ENCODE measurements at places on chromosomes 2 and 18.

DNA sequence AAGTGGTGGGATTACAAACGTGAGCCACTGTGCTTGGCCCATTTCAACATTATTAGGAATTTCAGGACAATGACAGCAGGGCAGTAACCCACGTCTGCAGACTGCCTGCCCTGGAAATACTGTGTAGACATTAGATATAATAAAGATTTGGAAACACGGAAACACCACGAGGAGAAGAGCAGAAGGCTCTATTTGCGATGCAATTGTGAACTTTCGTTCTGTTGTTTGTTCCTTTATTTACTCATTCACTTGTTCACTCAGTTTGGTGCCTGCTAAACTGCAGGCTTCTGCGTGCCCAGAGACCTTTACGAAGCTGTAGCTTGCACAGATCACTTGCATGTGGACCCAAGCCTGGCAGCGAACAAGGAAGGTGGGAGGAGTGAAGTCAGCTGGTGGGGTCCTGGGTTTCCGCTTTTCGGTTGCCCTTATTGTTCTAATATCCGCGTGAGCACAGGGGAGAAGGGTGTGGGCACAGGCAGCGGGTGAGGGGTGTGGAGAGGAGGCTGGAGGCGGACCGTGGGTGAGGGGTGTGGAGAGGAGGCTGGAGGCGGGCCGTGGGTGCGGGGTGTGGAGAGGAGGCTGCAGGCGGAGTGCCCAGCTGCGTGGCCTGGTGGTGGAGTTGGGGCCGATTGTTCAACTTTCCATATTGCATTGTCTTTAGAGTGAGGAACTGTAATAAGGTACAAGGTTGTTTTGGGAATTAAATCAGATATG, 3.4 kb downstream of the COLEC11 start:
- DNase-seq: no peak

- no peak for DNase-seq
These were observed 2.1 kb upstream of the TMEM131 start for GRCh38 chr2:97997784-97998392.

- DNase-seq: no peak
These were observed 188.7 kb upstream of the COL3A1 start for GRCh38 chr2:188785490-188785889.

DNA sequence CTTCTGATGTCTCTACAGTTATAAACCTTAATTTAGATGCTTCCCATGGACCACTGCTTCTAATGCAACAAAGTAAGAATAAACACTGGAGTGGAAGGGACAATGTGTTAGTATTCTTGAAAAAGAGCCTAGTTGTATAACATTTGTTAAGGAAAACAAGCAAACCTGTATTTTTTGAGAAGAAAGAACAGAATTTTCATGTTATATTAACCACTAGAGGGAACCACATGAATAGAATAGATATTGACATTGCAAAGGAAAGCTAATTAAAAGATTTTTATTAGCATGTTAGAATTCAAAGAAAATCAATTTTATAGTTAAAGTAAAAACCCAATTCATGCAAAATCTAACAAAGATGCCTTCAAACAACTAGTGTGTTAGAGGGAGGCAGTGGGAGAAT, 151.2 kb upstream of the BARD1 start:
- DNase-seq: no peak

GRCh38 chr2:195995499-195995898, 73.1 kb downstream of the DNAH7 start:
- DNase-seq: no peak

DNA sequence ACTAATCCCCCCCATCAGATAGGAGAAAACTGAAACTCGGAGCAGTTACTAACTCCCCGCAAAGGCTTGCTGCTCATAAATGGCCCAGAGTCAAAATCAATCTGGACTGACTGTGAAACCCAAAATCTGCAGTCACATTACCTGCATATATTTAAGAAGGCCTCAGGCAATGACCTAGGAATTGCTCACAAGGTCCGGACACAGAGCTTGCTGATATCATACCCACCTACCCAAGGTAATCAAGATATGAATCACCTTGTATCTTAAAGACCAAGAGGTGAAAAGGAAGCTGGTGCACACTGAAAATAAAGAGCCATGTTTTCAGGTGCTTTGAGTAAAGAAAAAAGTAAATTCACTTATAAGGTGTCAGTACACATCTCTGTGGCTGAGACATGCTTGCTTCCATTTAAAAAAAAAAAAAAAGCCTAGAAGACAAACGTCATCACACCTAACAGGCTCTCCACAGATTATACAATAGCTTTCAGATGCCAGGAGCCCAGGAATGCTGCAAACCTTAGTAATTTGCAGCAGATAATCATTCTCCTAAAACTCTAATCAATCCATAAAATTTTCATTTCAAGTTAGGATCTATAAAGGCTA, 195.4 kb downstream of the ZEB2 start:
- no peak for DNase-seq

DNA sequence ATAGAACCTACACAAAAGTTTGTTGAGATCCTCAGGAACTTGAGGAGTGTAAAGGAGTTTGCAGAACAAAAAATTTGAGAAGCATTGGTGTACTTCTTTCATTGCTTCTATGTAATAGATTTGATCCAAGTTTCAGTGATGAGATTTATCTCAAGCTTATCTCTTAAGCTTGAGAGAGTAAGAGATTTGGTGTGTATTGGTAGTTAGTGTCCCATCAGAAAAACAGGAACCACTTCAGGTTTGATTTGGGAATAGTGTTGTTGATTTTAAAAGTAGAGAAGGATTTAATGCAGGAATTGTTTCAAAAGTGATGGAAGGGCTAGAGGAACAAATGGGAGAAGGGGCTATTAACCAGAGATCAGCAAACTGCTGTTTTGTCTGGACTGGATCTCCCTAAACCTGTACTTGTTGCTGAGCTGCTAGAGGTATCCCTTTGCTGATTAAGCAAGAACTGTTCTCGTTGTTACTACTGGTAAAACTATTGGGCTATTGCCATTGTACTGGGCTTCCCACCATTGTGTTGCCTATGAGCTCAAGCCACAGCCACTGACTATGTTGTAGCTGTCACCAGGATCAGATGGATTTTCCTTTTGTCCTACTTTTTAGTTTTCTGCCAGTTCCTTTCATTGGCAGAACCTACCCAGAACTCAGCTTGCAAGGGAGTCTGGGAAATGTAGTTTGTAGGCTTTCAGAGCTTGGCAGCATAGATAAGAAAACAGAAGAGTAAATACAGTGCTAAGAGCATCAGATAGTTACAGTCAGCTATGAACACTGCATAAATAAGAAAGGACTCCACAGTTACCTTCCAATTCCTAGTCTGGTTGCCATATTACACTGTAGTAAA, 39.3 kb downstream of the RAB10 start:
- no peak for DNase-seq

GRCh38 chr2:20603791-20604190, 47.1 kb downstream of the HS1BP3 start:
- no peak for DNase-seq

GRCh38 chr2:41267929-41268659, 779.7 kb upstream of the PKDCC start:
- DNase-seq: no peak

DNA sequence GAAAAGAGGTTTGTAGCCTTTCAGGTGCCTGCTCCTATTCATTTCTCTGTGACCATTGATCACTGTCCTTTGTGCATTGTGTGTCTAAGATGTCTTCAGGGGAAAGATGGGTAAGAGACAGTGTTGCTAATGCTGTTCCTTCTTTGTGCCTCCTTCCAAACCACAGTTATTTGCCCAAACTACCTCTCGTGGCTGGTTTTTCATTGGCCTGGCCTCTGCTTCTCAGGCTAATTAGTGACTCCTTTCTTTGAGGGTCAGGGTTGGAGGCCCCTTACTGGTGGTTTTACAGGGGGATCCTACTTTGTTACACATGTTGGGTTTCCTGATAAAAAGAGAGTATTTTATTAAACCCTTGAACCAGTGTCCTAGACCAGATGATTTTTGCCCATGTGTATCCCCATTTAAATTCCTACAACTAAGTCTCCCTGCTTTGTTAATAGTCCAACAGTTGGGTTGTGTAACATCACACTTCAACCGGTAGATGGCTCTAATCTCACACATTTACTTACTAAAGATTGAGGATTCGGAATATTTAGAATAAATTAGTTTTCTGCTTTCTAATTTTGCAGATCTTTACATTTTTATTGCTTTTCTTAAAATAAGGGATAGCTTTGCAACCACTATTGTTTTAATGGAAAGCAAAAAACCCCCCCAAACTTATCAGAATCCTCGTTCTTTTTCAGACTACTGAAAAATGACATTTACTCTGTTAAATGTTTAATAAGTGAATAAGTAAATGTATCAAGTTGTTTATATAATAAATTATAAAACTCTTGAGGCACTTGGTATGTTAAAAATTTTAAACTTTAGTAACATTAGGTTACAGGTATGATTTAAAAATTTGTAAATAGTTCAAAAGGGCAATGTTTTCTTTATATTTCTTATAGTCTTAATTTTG, 2.4 kb downstream of the MARS2 start:
- no peak for DNase-seq

GRCh38 chr2:172735582-172736423, at the start of gene RAPGEF4:
Gene RAPGEF4 (plus strand): TSS chr2:172735845. CDS start chr2:172735984, 139 bp downstream.
- DNase-seq: no peak

DNA sequence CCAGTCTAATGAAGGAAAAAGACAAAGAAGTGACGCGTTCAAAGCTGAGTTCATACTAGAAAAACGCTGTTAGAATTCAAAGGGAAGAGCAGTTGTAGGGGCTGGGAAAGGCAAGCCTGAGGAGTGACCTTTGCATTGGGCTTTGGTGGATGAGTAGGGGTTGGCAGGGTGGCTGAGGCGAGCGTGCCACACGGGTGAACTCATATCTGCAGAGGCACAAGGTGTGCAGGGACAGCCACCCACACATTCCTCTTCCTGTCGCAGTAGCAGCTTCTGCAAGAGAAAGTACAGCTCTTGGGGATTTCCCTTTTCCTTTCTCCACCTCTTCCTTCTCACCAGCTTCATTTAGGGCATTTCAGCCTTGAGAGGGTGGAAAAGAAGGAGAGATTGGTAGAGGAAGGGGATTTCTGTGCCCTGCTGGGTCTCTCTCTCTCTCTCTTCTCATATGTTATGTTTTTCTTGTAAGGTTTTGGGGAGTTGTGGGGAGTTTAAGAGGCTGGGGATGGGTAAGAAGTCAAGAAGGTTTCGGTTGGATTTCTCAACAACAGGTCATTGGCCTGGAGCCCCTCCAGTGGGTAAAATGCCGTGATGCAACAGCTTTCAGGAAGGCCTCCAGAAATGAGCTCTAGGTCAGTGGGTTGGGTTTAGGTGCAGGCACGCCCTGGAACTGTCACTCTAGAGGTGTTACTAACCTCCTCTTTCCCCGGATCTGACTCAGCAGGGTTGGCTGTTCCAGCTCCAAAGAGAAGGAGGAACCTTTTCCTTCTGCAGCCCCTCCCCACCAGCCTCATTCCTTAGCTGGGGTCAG, 40.1 kb downstream of the ODC1 start:
- peak; percentile 69 for DNase-seq

GRCh38 chr2:214515111-214515510, 104.3 kb downstream of the VWC2L start:
- no peak for DNase-seq

DNA sequence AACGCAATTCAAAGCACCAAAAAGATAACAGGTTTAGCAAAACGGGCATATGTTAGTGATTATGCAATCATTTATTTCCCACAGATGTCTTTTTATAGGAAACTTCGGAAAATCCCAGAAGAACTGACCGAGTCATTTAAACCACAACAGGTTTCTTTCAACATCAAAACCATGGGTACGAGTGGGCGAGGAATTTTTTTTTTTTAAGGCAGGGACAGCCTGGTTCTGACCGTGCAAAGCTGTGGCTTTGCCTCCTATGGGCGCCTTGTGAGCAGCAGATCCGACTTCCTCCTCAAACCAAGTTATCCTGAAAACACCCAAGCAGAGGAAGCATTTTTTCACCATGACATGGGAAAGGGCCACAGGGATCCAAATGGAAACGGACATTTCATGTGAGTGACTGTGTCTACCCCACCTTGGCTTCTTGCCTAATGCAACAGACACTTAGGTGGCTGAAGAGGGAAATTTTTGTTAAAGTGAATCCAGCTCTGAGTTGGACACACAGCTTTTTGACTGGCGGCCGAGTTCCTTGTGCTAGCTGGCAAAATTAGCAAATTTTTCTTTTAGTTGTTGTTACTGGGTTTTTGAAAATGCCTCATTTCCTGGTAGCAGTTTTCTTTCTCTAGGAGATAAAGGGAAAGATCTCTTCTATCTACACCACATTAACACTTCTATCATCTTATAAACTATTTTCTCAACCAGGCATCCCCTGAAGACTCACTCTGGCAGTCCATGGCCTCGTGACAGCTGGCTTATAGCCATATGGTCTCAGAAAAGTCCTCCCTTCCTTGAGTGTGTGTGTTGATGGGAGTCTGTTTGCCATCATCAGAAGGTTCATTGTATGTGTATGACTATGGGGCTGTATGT, 487.4 kb upstream of the ZEB2 start:
- DNase-seq: no peak

DNA sequence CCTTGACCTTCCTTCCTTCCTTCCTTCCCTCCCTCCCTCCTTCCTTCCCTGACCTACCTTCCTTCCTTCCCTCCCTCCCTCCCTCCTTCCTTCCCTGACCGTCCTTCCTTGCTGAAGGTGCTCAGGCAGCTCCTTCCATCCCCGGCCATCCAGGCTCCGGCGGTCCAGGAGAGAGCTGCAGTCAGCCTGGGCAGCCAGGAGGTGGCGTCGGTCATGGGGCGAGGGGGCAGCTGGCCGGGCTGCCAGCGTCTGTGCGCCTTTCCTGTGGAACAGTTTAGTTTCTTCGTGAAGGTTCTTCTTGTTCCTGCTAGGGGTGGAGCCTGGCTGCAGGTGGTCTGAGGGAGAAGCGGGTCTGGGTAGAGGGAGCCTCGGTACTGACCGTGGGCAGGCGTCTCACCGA, 15.7 kb downstream of the GPR35 start:
- peak; percentile 30 for DNase-seq

- no peak for DNase-seq
These were observed 33.9 kb upstream of the GALNT3 start for GRCh38 chr2:165827921-165828276.

DNA sequence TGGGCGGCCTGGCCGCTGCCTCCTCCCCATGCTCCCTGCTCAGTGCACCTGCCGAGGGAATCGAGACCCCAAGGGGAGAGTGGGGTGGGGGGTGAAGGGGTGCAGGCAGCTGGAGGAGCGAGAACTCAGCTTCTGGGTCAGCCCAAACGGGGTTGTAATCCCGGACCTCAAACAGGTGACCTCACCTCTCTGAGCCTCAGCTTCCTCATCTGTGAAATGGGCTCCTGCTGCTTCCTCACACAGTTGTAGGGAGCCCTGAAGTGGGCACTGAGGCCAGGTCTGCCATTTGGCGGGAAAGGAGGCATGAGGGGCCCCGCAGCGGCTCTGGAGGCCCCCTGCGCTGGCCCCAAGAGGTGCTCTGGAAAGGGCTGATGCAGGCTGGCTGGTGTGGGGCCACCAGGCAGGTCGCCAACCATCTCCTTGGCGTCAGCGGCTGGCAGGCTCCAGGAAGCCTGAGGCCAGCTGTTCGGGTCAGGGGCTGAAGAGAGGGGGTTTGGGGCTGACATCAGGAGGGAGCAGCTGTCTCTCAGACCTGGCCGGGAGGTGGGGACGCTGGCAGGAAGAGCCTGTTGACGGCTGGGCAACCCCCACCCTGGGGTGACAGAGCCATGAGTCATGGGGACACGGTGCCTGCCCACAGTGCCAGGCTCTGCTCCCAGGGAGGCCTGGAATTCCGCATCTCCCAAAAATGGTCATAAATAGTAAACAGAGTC, 4.9 kb downstream of the KLHL30 start:
- no peak for DNase-seq

GRCh38 chr2:135004005-135004746, 43.1 kb downstream of the MAP3K19 start:
- peak; percentile 71 for DNase-seq

- no peak for DNase-seq
These were observed 70.6 kb upstream of the FOSL2 start for GRCh38 chr2:28322051-28322450.

Data from CD8-positive, alpha-beta T cell (primary cell).